ENCODE measurements at places on chromosomes 3 and 15. TPM values are rescaled to one million over a fixed set of nuclear protein-coding genes. Genes with fewer than 3 reads are reported as not detected.

- no peak overlapping the region for H3K27ac ChIP-seq
- no peak for DNase-seq
- H3K4me3 ChIP-seq: no peak overlapping the region
- peaks cover 26% of the 10 kb centered on the region for H3K4me1 ChIP-seq
Observed at GRCh38 chr3:169150343-169150742, 513.2 kb downstream of the MECOM start.

DNA sequence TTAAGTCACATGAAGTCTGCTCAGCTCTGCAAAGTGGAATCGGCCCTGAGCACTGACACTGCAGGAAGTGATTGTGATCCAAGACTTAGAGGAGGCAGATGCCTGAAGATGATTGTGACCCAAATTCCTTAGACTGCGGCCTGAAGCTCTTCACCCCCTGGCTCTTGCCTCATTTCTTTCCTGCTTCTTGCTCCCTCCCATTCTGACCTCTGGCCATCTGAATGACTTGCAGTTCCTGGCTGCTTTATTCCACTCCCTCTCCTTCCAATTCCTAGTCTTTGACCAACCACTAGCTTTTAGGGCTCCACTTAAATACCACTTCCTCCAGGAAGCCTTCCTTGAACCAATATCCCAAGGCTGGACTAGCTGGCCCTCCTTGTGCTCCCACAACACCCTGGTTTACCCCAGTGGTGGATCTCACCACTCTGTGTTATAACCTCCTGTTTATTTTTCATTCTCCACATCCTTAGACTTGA is 9.9 kb upstream of the EPB42 start:
- H3K36me3 ChIP-seq: no peaks in the 10 kb centered on the region
- H3K27me3 ChIP-seq: peaks cover 2% of the 10 kb centered on the region
- H3K4me3 ChIP-seq: no peak overlapping the region
- H3K27ac ChIP-seq: peak overlapping the region; percentile 64
- no peaks in the 10 kb centered on the region for H3K4me1 ChIP-seq
- peak; percentile 72 for DNase-seq

DNA sequence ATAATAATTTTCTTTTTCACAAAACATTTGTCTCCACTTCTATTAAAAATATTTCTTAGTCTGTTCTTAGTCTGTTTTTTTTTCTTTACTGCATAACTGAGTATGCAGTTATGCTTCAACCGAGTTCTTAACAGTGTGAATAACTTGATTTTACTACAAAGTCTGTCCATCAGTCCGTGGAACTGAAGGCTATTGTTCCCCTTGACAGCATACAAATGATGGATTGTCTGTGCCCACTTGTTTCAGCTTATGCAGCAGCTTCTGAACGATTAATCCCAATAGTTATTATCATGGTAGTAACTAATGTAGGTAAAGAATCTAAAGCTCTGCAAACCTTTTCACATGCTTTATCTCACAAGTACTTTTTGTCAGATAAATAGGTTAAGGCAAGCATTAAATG is 150.7 kb downstream of the SSR3 start:
- no peaks in the 10 kb centered on the region for H3K36me3 ChIP-seq
- DNase-seq: no peak
- H3K4me1 ChIP-seq: no peaks in the 10 kb centered on the region

DNA sequence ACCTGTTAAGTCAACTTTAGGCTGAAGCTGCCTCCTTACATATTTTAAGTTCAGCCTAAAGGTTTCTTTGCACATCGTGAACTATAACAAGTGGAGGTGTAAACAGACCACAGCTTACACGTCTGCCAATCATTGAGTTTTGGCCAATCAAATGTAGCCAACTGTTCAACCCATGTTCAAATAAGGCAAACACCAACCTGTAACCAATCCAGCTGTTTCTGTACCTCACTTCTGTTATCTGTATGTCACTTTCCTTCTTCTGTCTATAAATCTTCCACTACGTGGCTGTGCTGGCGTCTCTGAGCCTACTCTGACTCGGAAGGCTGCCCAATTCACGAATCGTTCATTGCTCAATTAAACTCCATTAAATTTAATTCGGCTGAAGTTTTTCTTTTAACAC is 356.0 kb downstream of the TBC1D5 start:
- no peak overlapping the region for H3K4me3 ChIP-seq
- H3K27me3 ChIP-seq: no peaks in the 10 kb centered on the region
- H3K27ac ChIP-seq: no peak overlapping the region
- no peaks in the 10 kb centered on the region for H3K4me1 ChIP-seq
- no peak for DNase-seq

- H3K4me1 ChIP-seq: peaks cover 16% of the 10 kb centered on the region
- no peaks in the 10 kb centered on the region for H3K36me3 ChIP-seq
- no peaks in the 10 kb centered on the region for H3K27me3 ChIP-seq
Observed at GRCh38 chr3:136819392-136819730, 435 bp downstream of the SLC35G2 start.

Gene PLA2G4B
- total RNA-seq: 1.8 TPM

Gene SRGAP3
- total RNA-seq: 6.1 TPM

Measured in sigmoid colon (tissue), 7 donors.